ENCODE measurements at places on chromosomes 2 and 18.

DNA sequence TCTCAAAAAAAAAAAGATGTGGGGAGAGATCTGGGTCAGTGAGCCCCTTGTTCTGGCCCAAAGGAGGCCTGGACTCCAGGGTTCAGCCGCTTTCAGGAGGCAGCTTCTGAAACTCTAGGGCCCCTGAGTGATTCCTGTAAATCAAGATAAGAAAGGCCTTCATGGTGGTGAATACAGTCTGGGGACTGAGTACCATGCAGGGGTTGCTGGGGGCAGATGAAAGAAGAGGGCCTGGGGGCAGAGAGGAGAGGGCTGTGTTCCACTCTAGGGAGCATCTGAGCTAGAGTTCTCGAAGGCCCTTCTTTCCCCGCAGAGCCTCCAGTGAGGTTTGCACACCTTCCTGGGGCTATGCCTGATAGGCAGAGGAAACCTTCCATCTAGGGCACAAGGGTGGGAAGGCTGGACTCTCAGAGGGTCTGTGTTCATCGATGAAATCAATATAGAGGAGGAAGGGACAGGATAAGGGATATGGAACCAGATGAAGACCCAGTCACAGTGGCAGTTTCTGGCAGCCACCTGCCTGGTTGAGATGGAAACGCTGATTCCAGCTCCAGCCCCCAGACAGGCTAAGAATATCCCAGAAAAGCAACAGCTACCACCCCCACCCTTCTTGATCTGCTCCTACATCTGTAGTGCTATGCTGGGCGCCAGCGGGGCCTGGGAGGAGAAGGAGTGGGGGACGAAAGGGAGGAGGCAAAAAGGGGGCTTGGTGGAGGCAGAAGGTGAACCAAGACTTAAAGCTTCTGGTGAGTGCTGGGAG lies 4.7 kb upstream of the CDK5R2 start:
- DNase-seq, result no peak

- DNase-seq, result no peak
These were observed 8.9 kb upstream of the TMEM185B start for GRCh38 chr2:120231974-120232635.

DNA sequence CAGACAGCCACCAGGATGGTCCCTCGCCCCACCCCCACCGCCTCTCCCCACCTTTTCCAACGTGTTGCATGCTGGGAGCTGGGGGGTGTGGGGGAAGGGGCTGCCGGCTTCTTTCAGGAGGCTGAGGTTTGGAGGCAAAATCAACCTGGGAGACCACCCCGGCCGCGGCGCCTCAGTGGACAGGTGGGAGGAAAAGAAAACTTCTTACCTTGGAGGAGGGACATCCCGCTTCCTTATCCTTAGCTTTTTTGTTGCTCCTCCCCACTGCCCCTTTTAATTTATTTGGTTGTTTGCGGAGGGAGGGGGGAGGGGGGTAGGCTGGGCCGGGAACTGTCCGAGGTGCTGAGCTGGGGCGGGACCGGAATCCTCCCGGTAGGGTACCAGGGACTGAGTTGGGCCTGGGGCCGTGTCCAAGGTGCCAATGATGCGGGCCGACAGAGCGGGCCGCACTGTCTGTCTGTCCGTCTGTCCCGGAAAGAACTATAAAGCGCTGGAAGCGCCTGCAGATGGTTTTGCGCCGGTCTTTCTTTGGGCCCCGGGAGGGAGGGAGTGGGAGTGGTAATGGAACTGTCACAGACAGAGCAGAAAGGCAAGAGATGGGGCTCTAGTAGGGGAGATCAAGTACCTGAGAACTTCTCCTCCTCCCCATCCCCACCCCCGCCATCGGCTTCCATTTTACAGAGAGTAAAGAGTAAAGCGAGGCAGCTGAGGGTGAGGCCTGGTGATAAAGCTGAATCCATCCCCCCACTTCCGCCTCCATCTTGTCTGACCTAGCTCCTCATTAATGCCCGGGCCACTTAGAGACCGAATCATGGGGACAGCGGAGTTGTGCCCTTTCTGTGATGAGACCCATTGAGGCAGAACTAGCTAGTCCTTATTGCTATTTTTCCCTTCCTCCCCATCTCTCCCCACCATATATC lies 2.4 kb downstream of the CDK5R2 start:
- DNase-seq, result peak; percentile 52

- DNase-seq, result no peak
These were observed 14.8 kb upstream of the C2orf66 start for GRCh38 chr2:196823750-196824522.

- DNase-seq, result no peak
These were observed 34.9 kb downstream of the SCN1A start for GRCh38 chr2:166092889-166093288.

- DNase-seq, result no peak
These were observed 240.8 kb upstream of the PIK3C3 start for GRCh38 chr18:41713969-41714825.

GRCh38 chr2:98240786-98241398 lies 105.4 kb upstream of the CNGA3 start:
- peak; percentile 74 for DNase-seq

GRCh38 chr18:49018554-49019445 lies 68.0 kb upstream of the SMAD7 start:
- no peak for DNase-seq

DNA sequence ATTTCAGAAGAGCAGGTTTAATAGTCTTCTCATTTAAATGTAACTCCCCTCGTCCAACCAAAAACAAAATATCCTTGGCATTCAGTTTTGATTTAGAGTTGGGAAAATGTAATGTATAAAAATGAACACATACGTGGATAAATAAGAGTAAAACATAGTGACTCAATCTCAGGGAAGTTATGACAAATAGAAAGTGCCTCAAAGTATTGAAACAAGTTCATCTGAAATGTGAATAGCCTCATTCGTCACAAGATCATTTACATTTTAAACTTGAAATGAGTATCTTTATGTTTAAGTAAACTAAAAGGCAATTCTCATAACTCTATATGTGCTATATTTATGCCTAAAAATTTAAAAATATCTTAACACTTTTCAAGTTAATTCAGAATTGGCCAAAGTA lies 122.2 kb upstream of the SMAD7 start:
- no peak for DNase-seq

- DNase-seq, result no peak
These were observed 559.5 kb upstream of the GCFC2 start for GRCh38 chr2:76270096-76270710.

DNA sequence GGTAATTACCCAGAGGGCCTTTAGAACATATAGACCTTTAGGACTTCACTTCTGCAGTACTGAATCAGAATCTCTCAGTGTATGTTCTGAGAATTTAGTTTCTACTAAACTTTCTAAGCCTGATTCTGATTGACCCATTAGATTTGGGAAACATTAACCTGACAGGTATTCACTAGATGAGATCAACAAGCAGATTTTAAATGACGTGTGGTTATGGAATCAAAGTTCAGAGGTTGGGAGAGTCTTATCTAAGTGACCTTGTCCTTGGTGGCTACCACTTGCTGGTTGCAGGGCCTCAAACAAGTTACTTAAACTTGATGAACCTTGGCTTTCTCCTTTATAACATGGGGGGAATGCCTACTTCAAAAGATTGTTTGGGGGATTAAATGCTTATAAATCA lies 198.7 kb downstream of the PDE11A start:
- no peak for DNase-seq

DNA sequence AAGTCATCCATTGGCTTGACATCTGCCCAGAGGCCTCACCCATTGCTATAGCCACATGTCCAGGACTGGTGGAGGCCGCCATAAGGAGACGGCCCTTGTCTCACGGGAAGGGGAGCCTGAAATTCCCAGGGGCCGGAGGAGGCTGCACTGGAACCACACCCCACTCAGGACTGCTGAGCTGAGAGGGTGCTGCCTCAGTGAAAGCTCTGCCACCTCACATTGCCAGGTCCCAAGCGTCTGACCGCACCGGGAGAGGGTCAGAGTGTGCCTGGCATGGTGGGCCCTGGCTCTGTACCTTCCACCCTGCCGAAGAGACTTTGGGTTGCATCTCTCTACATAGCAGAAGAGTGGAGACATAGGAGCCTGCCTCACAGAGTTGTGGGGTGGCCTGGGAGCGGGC lies 134.1 kb upstream of the GLI2 start:
- no peak for DNase-seq

GRCh38 chr2:20110383-20110782 lies 59.0 kb upstream of the LAPTM4A start:
- no peak for DNase-seq

DNA sequence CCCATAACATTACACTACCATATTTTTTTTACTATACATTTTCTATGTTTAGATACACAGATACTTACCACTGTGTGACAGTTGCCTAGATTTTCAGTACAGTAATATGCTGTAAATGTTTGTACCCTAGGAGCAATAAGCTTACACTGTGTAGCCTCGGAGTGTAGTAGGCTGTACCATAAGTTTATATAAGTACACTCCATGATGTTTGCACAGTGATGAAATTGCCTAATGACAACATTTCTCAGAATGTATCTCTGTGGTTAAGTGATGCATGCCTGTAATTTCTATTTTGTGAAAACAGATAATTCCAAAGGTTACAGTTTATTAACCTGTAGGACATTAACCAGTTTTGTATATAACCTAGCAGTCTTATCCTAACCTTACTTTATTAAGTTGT lies 128.1 kb upstream of the RBMS1 start:
- no peak for DNase-seq

GRCh38 chr2:76953733-76954347 lies 568.3 kb downstream of the LRRTM4 start:
- DNase-seq, result no peak

DNA sequence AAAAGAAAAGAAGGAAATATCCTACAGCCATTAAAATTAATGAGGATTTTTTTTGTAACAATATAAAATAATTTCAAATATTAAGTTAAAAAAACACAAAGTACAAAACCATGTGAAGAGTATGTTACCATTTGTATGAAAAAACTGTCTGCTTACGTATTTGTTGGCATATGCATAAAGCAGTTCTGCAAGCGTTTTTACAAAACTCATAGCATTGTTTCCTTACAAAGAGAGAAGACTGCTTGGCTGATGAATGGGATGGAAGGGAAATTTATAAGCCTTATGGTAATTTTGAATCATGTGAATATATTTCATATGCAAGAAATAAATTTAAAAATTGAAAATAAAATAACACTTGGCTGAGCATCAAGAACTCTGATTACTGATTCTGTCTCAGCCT lies 63.1 kb downstream of the METTL4 start:
- DNase-seq, result no peak

GRCh38 chr18:70036771-70037347 lies 89.2 kb upstream of the CD226 start:
- DNase-seq, result no peak

- DNase-seq, result no peak
These were observed 116.2 kb downstream of the RND3 start for GRCh38 chr2:150371044-150371818.

- DNase-seq, result no peak
These were observed 86.4 kb downstream of the LOXHD1 start for GRCh38 chr18:46570666-46571065.

- peak; percentile 17 for DNase-seq
These were observed 210.9 kb upstream of the PKDCC start for GRCh38 chr2:41836948-41837347.

DNA sequence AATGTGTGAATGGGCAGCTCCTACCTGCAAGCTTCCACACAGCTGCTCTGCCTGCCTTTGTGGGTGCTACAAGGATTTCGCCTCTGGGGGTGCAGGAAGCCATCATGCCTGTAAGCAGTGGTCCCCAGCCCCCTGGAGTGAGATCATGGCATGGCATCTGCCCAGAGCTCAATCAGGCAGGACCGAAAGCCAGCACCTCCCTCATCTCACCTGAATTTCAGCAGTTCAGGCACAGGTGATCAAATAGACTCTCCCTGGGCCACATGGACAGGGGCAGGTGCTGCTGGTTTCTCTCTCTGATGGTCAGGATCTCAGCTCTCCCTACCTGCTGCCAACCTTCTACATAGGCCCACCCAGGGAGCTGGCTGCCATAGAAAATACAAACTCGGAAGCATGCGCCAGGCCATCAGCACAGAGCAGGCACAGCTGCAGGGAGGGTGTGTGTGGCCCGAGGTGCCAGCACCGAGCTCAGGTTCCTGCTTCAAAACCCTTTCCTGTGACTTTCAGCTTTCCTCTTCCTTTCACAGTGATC lies 133.2 kb upstream of the ID2 start:
- DNase-seq, result no peak

DNA sequence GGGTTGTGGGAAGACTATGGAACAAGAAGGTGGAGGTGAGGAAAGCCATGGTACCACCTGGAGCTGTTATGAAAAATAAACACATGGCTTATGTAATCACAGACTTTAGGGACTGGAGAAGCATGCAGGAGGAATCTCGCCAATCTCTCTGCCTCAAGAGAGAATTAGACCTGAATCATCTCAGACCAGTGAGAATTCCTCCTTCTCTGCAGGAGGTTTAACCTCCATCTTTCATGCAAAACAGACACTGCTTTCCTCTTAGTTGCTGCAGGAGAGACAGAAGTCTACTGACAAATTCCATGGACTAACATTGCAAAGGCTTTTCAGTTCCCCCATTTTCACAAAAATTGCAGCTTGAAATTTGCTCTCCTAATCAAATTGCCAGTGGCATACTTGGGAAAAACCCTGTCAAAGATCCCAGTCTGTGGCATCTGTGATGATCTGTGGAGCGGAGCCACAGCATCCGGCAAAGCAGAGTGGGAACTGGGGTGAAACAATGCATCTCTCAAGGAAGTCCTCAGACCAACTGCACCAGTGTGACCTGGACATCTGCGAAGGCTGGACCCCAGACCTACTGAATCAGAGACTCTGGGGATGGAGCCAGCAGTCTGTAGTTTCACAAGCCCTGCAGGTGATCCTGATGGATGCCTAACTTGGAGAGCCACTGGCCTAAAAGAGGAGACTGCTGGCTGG lies 28.6 kb upstream of the NCKAP5 start:
- DNase-seq, result no peak

GRCh38 chr2:240217431-240218301 lies 77.2 kb upstream of the OTOS start:
- DNase-seq, result peak; percentile 96

DNA sequence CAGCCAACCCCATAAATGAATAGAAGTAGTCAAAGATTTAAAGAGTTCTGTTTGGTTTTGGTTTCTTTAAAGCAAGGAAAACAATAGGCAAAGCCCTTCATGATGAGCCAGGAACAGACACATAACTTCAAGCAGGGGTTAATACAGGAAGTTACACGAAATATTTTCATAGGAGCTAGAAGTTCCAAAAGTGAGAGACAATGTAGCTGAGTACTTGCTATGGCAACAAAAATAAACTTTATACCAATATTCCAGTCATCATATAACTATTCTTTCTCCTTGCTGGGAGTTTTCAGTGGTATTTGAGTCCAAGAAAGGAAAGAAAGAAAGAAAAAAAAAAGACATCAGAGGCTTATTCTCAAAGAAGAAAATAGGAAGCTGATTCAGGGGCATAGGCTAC lies 56.2 kb downstream of the COBLL1 start:
- DNase-seq, result no peak

DNA sequence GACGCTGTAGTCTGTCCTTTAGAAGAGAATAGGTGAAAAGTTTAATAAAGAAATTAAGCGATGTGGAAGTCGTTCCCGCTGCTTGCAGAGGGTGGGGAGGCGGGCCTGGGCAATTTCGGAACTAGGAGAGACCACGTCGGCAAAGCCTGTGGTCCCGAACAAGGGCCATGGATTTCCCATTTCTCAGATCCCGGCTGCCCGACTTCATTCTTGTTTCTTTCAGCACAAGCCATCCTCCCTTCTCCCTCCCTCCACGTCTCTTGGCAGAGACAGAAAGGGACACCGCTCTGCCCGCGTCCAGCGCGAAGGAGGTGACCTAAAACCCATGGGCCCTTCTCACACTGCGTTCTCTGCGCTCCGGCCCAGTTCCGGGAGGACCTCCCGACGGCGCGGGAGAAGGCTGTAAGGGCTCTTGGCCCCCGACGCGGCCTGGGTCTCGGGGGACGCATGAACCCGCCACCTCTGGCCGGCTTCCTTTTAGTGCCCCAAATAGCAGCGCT lies 2.2 kb upstream of the BCL2L11 start:
- no peak for DNase-seq

- DNase-seq, result no peak
These were observed 182.3 kb downstream of the INO80D start for GRCh38 chr2:205903549-205904129.
